ENCODE measurements at places on chromosomes 12 and 14. TPM values are rescaled to one million over a fixed set of nuclear protein-coding genes. Genes with fewer than 3 reads are reported as not detected.

GRCh38 chr14:81164167-81164774 is 56.5 kb downstream of the GTF2A1 start:
- DNase-seq: no peak

DNA sequence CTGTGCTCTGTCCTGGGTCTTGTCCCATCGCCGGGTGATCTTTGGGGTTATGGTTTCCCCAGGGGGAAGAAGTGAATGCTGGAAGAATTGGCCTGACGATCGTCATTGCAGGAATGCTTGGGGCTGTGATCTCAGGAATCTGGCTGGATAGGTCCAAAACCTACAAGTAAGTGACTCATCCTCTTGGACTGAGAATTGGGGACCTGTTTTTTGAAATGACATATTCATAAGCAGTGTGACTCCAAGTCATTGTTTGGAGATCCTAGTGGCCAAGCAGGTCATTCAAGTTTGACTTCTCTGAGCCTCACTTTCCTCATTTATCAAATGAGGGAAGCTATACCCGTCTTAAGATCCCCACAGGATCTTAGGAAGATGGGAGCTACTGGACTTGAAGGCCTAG is 25.8 kb downstream of the ERG28 start:
- DNase-seq: no peak

DNA sequence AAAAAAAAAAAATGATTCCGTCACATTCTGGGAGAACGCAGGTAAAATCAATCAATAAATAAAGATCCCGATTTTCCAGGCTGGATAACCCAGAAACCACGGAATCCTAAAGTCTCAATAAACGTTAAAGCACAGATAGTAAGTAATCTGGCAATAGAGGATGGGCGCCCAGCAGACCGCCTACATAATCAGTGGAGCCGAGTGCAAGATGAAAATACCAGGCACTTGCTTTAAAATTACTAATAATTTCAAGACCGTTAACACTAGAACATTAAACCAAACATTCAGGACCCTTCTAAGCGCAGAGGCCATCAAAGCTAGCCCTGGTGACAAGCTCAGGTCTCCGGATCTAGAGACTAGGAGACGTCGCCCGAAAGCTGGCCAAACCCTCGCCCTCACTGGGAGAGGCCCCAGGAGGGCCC is 1.2 kb upstream of the DCAF11 start:
- no peak for DNase-seq

DNA sequence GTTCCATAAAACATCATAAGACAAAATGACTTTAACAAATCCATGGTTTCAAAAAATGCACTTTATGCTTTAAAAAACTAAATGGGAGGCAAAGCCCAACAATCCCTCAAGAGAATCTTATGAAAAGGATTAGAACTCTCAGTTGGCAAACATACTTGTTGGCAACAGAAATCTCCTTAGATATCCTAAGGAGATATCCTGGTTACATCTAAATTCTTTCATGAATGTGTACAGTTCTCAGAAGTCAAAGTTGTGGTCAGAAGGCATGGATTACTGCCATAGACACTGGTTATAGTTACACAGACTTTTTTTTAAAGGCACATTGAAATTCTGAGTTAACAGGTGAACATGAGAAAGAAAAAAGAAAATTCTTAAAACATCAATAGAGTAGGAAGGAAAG is 17.5 kb upstream of the ISM2 start:
- DNase-seq: no peak

DNA sequence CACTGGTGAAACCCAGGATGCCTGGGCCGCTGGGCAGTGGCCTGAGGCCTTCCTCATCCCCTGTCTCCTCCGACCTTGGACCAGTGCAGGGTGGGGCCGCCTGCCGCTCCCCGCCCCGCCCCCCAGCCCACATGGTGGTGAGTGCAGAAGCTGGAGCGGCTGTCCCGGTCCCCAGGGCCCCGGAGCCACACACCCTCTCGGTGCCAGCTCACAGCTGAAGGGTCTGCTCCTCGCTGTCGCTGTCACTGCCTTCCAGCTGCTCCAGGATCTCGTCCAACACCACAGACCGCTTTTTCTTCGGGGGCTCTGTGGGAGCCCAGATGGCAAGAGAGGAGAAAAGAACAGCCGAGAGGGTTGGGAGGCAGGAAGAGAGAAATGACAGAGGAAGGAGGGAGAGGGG is 143.1 kb downstream of the RBM19 start:
- no peak for DNase-seq

GRCh38 chr12:96020314-96021003 is 14.9 kb downstream of the LTA4H start:
- no peak for DNase-seq

GRCh38 chr14:96069421-96069820 is 30.3 kb downstream of the C14orf132 start:
- DNase-seq: no peak

DNA sequence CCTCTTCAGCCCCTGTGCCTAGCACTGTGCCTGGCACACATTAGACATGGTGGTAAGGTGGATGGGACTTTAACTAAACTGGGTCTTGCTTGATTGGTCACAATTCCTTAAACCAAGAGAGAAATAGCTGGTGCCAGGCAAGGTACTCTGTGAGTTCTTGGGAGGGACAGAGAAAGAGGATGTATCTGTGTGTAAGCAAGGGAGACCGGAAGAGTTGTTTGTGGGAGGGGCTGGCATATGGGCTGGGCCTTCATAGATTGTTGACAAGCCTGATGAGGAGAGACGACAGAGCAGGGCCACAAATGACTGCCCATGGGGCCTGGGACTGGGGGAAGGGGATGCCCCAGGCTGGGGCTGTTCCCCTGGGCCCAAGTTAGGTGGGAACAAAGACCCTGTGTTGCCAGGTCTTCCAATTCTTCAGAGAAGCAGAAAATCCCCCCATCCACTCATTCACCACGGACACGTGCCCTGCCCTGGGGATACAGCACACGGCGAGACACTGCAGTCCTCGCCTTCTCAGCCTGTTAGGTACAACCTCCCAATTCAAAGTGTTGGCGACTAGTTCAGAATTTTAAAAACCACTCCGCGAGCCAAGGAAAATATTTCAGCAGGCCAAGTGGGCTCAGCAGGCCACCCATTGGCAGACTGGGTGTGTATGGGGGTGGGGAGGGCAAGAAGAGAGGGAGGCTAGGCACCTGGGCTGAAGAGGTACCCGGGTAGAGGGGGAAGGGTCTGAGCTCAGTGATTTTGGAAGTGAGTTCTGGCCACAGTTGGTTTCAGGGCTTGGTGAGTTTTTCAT is 11.4 kb upstream of the CYP46A1 start:
- DNase-seq: no peak

Gene TAS2R19
- total RNA-seq: 3.1 TPM

DNA sequence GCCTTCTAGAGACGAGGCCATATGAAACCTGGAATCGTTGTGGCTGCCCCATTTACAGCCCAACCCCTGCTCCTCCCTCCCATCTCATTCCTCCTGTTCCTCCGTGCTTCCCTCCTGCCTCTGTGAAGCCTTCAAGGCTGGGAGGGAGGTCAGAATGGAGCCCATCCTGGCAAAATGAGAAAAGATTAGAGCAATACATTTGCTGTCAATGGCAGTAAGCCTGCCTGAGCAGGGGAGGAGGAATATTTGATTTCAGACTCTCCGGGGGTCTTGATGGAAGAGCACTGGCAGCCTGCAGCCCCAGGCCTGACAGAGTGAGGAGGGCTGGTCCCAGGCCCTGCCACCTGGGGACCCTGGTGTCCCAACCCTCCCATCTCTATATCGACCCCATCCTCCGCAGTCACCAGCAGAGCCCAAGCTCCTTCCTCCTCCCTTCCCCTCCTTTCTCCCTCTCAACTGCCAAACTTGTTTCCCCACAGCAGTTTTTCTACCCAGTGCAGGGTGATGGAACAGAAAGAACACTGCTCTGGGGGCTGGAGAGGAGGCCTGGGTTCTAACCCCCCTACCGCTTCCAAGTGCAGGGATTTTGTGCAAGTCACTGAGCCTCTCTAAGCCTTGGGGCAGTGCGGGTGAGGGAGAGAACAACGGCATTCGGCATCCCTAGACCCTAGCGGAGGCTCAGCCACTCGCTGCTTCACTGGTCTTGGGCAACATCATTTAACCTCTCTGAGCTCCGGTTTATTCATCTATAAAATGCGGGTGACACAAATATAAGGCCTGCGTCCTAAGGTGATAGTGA is 16.0 kb upstream of the RACGAP1 start:
- no peak for DNase-seq

DNA sequence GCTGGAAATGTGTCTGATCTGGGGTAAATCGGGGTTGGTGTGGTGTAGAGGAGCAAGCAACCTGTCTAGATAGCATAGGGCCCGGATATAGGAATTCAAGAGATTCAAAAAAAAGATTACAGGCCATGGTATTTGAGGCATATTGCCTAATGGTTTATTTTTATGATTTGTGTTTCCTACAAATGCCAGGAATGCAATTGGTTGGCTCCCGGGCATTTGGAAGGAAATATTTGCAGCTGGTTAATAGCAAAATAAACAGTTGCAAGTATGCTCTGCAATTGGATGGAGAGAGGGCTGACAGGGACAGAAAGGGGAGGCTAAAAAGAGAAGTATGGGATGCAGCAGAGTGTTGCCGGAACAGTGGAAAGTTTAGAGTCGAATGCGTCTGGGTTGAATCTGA is 315.6 kb upstream of the ATP2B1 start:
- no peak for DNase-seq

DNA sequence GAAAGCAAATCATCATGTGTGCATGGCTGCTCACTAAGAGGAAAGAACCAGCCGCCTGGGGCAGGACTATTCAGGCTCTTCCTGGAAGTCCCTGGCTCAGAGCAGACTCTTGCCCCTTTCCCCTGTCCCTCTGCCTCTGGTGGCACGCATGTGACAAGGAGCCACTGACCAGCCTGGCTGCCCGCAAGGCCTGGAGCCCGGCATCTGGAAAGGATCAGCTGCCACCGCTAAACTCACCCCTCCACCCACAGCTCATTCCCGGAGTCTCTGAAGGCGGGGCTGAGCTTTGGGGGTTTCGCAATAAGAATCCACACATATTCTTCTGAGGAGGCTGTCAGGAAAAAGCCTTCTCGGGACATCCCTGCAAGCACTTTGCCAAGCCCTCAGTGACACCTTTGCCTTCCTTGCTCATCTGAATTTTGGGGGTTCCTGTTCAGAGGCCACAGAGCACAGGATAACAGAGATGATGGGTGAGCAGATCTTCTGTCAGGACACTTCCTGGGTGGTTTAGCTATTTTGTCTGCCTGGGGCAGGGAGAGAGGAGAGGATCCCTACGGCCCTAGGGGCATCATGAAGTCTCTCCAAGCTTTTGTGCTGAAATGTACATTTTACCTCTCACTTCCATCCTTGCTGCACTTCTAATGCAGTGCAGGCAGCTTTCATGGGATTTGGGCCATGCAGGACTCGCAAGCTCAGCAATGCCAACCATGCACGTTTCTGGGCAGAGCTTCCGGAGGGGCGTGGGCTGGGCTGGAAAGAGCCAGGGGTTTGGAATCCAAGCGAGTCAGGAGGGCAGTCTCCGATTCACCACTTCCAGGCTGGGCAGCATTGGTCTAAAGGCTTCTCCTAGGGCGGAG is 124.8 kb upstream of the MAP1LC3B2 start:
- no peak for DNase-seq

DNA sequence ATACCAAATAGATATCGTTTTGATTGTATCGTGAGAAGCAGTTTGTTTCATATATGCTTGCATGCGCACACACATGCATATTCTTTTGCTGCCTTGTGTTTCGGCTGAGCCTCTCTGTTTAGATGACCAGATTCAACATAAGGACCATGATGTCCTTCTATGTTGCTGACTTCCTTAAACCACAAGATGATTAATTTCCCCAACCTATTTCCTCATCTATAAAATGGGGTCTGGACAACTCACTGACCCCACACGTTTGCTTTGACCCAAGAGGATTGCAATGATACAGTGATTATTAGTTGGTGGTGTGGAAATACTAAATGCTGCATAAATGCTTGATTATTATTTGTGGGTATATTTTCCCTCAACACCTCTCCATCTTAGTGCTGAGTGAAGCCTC is 16.8 kb upstream of the FOS start:
- DNase-seq: no peak
